ENCODE measurements at places on chromosomes 3 and 15. TPM values are rescaled to one million over a fixed set of nuclear protein-coding genes. Genes with fewer than 3 reads are reported as not detected.

Gene DISP2
- 0.21 TPM for total RNA-seq

Gene ANKUB1
- not detected for total RNA-seq

Gene GJD2
- total RNA-seq, result 0.45 TPM

Gene CD86
- total RNA-seq, result not detected

Gene CCDC39
- total RNA-seq, result not detected

Gene CYP8B1
- total RNA-seq, result not detected

Gene TGM5
- not detected for total RNA-seq

Gene RPP14
- 11.1 TPM for total RNA-seq

Gene PFKFB4
- total RNA-seq, result 94.4 TPM

Gene VPS33B
- total RNA-seq, result 5.2 TPM

Gene OR5K2
- not detected for total RNA-seq

Gene SLC28A2
- total RNA-seq, result not detected

Gene GXYLT2
- total RNA-seq, result 43.1 TPM

Gene TM4SF1
- 0.80 TPM for total RNA-seq

Gene STOML1
- 8.8 TPM for total RNA-seq

Gene MKRN2OS
- not detected for total RNA-seq

Gene MAP1A
- total RNA-seq, result 30.6 TPM

All from cardiac muscle cell (in vitro differentiated cells and primary cell).